Activated naive CD4-positive, alpha-beta T cell treated with Interleukin-2 at 50 U/mL for 16 hours (primary cell): ENCODE measurements at places on chromosomes 1 and 21.
A peak's percentile ranks its signal among the peaks of the same experiment; 100 is the strongest.

DNA sequence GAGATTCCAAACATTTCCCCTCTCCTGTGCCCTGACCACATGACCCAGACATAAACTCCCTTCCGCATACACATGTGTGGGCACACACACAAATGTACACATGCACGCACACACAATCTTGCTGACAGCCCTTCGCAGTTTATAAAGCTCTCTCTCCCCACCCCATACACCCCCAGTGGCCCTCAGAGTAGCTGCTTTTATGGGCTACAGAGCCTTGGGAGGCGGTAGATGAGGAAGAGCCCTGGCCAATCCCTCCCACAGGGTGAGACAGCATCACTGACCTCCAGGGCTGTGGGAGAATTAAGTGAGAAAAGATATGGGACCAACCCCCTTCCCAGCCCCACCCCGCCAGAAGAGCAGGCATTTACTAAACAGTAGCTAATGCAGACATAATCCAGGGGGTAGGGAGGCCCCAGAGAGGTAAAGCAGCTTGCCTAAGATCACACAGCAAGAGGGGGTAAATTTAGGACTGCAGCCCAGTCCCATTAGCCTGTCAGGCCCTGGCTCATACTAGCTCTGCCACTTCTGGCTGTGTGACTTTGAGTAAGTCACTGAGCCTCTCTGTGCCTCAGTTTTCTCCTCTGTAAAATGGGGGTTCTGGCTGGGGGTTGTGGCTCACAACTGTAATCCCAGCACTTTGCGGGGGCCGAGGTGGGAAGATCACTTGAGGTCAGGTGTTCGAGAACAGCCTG lies 5.1 kb downstream of the SDC3 start:
- no peak for DNase-seq

DNA sequence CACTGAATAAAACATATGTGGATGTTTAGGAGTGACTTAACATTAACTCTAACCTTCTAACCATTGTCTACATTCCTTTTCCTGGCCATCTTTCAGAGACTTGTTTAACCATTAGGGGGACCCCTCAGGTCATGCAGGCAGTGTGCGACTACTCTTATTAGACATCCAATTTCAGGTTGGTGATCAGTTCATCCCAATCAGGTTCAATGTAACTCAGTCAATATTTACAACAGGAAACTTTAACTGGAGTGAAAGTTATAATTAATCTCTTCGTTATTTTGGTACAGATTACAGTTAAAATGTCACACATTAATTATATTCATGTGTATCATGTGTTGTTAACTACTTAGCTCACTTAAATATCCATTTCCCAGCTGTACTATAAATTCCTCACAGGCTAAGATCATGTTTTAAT lies 68.8 kb upstream of the RGS1 start:
- DNase-seq: no peak

GRCh38 chr1:34709547-34709946 lies 45.3 kb upstream of the GJB5 start:
- DNase-seq: no peak

DNA sequence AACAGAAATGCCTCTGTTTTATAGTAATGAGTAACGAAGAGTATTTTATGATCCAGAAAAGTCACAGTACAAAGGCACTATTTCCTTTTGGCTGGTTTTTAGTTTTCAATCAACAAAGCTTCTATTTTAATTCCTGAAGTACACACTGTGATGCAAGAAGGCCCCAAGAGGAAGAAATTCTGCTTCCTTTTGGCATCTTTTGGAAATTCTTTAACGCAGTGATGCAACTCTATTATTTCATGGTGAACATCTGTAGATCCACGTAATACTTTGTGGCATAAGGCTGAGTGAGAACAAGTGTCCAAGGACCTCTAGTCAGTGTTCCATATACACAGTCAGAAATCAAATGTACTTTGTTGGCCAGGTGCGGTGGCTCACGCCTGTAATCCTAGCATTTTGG lies 137.5 kb downstream of the TGFB2 start:
- DNase-seq: no peak

DNA sequence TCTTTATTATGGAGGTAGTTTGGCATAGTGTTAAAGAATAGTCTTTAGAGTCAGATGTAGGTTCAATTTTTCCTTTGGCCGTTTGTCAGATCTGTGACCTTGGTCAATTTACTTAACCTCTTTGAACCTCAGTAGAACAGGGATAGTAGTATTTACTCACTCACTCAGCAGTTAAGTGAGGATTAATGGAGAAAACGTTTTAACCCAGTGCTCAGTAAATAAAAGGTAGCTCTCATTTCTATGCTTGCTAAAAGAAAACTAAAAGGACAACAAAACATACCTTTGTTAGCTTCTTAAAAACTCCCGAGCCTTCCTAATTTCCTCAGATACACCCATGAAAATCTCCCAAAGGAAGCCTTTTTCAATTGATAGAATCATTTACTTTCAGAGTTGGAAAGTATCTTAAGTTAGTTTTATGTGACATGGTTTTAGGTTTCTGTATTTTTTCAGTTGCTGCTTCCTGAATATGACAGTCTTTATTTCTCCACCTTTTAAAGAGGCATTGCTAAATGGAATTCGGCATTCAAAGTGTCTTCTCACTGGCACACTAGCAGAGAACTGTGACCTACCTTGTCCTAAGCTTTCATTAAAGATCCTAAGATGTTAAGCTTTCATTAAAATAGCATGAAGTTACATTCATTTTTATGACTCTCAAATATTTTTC lies 7.8 kb downstream of the ABCD3 start:
- no peak for DNase-seq

DNA sequence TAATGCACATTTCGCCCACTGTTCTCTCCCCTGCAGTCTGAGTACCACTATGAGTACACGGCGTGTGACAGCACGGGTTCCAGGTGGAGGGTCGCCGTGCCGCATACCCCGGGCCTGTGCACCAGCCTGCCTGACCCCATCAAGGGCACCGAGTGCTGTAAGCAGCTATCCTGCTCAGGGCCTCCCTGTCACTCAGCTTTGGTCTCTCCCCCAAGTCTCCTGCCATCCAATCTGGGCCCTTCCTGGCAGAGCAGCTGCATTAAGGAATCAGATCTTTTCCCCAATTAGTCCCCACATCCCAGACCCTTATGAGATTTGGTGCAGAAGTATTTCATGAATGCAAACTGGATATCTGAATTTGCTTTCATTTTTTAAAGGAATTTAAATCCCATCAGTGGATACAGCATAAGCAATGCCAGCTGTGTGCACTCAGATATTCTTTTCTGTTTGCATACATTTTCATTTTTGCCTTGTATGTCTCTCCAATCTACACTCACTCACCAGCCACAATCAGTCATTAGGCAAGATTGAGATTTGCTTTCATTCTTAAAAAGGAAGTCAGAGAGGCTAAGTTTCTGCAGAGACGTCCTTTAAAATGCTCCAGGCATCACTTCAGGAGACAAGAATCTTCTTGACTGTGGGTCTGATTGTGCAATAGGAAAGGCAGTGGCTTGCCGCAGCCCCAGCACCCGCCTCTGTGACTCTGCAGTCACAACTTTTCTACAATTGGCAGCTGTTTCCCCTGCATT lies 48.1 kb downstream of the ELAPOR1 start:
- peak; percentile 42 for DNase-seq

DNA sequence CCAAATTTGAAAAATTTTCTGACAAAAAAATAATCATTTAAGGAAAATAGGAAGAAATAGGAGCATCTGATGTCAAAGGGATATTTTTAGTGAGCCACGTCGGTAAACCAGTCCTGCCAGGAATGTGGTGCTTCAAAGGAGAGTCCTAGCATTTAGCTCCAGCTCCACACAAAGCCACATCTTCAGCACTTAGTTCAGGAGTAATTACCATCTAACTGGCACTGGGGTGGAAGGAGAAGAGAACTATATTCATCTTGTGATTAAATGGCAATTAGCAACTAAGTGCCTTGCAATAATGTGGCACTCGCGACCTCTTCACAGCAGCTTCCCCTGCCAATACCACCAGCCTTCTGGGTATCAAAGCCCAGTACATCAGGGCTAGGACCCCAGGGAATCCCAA lies 409.1 kb downstream of the SETD4 start:
- no peak for DNase-seq

DNA sequence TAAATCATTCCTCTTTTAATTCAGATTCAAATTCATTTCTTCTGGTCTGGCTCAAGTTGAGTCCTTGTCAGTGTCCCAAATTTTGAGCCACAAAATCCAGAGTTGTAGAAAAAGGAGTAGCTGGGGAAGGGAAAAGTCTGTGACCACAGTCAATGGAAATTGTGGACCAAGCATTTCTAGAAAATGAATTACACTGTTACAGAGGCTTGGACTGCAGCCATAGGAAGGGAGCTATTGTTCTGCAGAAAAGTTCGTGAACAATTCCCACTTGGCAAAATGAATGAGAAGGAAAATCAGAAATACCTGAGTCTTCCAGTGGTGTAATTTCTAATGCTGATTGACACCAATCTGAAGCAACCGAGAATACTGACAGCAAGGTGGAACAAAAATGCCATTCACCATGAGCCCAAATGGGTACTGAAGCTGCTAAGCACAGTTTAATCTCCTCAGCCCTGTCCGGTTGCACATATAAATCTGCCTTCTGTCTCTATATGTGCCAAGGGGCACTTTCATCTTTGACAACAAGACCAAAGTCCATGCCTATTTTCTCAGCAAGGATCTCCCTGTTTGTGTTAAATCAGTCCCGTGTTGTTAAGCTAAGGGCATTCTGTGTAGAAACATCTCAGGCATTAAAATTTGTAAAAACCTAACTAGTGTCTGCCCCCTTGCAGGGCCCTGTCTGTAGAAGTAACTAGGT lies 51.3 kb downstream of the TEX35 start:
- no peak for DNase-seq

DNA sequence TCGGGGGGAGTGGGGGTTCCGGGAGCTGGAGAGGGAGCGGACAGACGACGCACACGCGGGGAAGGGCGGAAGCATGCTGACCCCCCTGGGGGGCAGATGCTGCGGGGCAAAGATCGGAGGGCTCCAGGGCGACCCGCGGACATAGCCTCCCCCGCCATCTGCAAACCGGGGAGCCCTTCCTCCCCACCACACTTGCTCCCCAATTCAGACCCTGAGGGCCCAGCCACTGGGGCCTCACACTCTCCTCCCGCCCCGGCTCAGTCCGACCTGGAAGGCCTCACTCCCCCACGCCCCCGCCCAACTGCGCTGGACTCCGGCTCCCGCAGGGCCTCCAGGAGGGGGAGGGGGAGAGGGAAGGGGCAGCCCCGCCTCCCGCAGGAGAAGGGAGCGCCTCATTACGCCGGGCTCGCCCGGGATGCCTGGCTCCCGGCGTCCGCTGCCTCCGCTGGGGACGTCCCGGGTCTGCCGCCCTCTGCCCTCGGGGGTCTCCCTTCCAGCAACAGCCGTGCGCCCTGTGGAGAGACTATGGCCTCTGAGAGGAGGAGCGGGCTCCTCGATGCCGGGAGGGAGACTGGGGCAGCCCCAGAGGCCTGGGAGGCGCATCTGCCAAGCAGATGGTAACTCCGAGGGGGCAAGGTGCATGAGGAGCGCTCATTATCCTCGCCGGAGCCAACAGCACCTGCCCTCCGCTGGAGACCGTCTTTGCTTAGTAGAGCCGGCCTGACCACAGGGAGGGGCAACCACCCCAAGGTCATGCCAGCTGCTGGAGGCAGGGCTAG lies 636 bp upstream of the CAMK2N1 start:
- no peak for DNase-seq

- DNase-seq: no peak
These were observed 315.0 kb downstream of the GRIK1 start for GRCh38 chr21:29624776-29625175.

- DNase-seq: no peak
These were observed 7.4 kb downstream of the PIGM start for GRCh38 chr1:160024195-160024905.

- DNase-seq: no peak
These were observed 613.3 kb downstream of the AJAP1 start for GRCh38 chr1:5267603-5268235.

DNA sequence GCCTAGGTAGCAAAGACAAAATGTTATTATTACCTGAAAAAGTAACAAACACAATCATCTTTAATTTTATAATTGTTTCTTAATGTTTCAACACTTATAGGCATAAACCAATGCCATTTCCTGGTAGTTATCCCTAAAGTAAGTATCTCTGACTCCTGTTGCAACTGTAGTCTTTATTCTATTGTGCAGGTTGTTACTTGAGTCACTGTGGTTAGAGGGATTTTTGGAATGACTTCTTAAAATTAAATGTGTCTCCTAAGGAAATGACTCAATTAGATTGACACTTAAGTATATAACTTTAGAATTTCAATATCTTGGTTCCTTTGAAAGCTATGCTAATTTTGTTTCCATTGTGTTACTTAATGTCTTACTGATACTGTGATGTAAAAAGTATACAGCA lies 143.9 kb downstream of the PHTF1 start:
- no peak for DNase-seq

DNA sequence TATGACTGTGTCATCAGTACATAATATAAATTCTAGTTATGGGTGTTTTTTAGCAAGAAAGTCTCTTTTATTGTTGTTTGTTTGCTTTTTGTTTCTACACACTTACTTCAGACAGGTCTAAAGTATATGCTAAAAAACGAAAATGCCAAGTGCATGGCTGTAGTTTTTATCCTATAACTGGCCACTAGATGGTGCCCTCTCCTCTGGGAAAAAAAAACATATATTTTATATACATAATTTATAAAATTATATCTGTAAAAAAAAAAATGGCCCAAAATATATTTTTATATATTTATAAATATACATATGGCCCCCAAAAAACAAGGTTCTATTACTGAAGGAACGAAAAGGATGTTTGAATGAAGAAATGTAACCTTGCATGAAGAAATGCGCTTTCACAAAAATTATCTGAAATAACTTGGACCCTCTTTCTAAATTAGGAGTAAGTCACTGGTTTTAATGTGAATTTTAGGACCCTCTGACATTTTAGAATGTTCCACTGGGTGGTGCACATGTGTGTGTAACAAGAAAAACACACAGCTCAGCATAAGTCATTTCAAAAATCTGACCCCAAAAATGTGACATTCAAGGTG lies 93.5 kb downstream of the TTLL7 start:
- DNase-seq: no peak

DNA sequence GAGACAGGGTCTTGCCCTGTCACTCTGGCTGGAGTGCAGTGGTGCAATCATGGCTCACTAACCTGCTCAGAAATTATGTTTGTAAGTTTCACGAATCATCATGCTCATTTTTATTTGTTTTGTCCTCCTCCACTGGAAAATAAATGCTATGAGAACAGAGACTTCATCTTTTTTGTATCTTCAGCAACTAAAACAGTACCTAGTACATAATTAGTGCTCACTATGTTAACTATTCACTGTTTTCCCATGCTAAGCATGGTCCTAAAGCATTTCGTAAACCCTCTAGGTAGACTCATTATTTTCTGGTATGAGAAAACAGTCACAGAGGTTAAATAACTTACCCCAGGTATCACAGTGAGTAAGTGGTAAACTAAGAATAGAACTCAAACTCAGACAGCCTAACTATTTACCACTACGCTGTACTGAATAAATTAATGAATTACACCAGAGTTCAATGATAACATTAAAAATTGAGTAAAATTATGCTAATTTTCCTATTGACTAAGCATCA lies 118.4 kb downstream of the RERE start:
- DNase-seq: no peak

GRCh38 chr1:184469396-184469795 lies 82.6 kb downstream of the C1orf21 start:
- DNase-seq: no peak

- DNase-seq: no peak
These were observed 7.7 kb downstream of the AHDC1 start for GRCh38 chr1:27596261-27596660.

- no peak for DNase-seq
These were observed 151.6 kb downstream of the DISC1 start for GRCh38 chr1:231778009-231778719.

GRCh38 chr1:228760979-228761378 lies 25.7 kb downstream of the RHOU start:
- DNase-seq: no peak
